ENCODE measurements at places on chromosomes 2 and 18.

DNA sequence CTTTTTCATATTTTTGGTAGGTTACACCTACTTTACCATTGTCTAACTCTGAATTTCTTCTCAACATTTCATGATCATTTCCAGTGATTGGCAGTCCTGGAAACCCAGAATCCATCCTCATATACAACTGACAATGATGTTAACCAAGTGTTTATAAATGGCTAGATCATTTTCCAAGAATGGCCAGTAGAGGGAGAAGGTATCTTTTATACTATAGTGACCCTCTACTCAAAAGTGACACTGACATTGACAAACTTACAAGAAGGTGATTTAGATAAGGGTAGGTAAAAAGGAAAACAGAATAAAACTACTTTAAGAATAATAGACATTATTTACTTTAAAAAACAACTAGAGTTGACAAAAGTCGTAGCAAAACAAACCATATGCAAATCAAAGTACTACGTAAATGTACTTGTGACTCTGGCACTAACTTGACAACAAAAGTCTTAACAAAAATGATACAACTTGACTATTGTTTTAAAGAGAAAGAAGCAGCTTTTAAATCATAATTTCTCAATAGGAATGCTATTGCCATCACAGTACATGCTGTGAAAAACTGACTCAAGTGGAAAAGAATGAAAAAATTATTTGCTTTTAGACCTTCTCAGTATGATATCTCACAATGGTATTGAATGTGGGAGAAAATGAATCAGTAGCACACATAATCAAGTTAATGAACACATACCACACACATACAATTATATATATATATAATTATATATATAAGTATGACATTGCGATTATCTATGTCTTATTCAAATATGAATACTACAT lies 76.6 kb upstream of the GRB14 start:
- DNase-seq: no peak

DNA sequence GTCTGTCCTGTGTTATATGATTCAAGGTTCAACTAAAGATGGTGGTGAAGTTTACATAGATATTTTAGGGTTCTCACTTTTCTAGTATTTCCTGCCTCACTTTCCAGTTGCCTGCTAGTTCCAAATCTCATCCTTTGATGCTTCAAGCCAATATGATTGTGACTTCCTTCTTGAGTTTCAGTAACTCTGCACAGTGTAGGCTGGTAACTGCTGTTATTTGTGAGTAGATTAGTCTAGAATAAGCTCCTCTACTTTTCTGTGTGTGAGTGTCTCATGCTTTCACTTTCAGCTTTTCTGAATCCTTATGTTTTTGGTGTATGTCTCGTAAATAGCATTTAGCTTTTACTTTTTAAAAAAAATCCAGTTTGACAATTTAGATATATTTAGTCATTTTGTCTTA lies 42.6 kb downstream of the GALNT1 start:
- DNase-seq: no peak

- DNase-seq: no peak
Measured at GRCh38 chr2:237407700-237408099, 6.3 kb downstream of the COL6A3 start.

DNA sequence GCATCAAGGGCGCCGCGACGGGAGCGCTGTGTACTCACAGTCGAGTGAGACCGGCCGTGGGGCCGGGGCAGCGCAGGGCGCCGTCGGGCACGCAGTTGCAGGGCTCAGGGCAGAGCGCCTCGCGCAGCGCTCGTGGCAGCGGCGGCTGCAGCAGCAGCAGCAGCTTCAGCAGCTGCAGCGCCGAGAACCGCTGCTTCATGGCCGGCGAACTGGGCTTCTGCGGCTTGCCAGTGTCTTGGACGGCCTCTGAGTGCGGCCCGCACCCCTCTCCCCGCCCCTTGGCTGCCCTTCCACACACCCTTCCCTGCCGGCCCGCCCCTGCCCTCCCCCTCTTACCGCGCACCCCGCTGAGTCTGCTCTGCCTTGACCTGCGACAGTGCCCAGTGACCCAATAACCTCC lies at the start of gene LHCGR:
TSS of gene LHCGR (minus strand) at position 252 of the 400 bp plus-strand sequence. CDS start at position 199, 53 bp downstream.
- DNase-seq: no peak

DNA sequence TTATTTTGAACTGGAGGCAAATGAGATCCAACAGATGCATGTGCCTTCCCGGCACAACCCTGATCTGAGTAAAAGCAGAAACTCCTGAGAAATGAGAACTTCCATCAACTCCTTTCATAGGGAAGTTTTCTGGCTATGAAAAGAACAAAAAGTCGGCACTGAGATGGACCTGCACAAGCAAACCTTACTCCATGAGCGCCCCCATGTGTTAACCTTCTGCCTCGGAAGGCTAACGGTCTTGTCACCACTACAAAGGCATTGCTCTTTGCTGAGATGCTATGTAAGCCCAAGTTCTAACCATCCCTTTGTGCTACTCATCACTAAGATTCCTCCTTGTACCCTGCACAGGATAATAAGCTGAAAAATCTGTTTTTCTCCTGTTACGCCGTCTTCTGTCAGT lies 57.3 kb upstream of the SULT1C3 start:
- peak; percentile 42 for DNase-seq

DNA sequence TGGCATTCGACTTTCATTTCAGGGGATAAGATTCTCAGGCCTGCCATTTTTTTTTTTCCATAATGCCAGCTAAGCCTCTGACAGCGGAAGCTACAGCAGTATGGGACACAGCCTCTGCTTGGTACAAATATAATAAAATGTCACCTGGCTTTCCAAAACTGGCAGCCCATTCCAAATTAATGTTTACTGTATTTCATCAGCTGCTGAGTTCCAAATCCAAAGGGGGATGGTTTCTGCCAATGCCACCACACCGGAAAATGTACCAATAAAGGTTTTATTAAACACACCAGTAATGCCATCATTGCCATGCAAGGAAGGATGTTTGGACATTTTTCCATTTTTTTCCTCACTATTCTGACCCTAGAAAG lies 275.8 kb upstream of the CCDC68 start:
- no peak for DNase-seq
